ENCODE measurements at places on chromosomes 16 and 17.

GRCh38 chr17:79410681-79411080, 200.2 kb downstream of the RBFOX3 start:
- DNase-seq = no peak

DNA sequence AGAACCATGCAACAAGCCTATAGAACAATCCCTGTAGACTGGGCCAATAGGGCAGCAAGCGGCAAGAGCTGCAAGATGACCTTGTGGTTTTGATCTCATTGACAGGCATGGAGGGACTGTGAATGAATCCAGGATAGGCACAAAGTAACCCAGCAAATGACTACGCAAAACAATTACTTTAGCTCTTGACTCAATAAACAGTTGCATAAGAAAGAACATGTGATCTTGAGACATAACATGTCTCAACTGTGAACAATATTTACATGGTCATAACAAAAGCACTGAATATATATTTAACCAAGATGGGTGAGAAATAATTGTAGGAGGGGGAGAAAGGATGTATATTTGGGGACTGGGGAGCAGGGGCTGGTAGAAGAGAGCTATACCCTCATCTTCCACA, 313.7 kb upstream of the CDH5 start:
- DNase-seq = no peak

- no peak for DNase-seq
These were observed 32.4 kb downstream of the DCAKD start for GRCh38 chr17:45018848-45019711.

DNA sequence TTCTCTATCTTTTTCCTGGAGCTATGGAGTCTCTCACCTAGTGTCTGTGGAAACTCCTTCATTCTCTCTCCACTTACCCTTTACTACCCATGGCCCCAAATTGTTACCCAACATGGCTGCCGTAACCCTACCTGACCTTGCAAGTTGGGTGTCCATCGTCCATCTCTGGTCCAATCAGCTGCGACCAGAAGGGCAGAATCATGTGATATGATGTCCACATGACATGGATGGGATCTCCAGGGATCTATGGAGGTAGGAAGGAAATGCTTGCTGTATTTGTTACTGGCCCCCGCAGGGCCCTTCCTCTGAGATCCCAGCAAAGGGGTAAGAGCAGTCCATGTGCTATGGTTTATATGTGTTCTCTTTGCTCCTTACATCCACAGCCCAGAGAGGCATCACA, 8.0 kb upstream of the DRC7 start:
- DNase-seq = peak; percentile 40

GRCh38 chr17:19791918-19792550, 43.9 kb upstream of the ALDH3A1 start:
- DNase-seq = no peak

DNA sequence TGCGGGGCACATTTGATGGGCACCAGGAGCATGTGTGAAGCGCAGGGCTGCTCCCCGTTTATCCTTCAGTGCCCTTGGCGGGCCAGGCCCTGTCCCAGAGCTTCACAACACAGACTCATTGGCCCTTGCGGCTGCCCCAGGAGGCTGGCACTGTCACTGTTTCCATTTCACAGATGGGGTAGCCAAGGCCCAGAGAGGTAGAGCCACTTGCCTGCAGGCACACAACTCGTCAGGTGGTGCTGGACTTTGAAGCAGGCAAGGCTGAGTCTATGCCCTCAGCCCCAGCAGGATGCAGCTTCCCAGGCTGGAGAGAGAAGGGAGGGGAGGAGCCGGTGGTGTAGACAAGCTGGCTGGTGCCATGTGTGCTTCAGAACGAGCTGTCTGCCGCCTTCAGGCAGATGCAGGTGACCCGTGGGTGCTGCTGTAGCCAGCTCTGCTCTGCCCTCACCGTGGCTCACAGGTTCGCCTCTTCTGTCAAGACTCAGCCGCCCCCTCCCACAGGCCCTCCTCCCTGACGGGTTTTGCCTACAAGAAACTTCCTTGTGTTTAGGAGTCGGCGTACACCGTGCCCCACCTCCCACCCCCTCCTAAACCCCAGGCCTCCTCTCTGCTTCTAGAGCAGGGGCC, 232.3 kb upstream of the CIBAR2 start:
- DNase-seq = no peak

DNA sequence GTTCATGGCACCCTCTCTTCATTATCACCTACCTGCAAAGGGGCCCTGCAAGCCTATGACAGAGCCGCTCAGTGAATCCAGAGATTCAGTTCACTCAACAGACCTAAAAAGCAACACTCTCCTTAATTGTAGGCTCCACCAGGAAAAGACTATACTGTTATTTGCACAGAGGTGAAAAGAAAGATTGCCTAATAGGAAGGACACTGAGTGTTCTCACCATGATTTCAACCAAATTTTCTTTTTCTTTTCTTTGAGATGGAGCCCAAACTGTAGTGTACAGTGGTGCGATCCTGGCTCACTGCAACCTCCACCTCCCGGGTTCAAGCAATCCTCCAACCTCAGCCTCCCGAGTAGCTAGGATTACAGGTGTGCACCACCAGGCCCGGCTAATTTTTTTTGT, 104.5 kb downstream of the PARN start:
- DNase-seq = no peak

GRCh38 chr17:7224661-7225111, 4.9 kb downstream of the ACADVL start:
- DNase-seq = no peak

- DNase-seq = no peak
These were observed 5.0 kb upstream of the NPRL3 start for GRCh38 chr16:143456-143855.

GRCh38 chr16:2473999-2474876, 689 bp upstream of the TBC1D24 start:
- DNase-seq = no peak

DNA sequence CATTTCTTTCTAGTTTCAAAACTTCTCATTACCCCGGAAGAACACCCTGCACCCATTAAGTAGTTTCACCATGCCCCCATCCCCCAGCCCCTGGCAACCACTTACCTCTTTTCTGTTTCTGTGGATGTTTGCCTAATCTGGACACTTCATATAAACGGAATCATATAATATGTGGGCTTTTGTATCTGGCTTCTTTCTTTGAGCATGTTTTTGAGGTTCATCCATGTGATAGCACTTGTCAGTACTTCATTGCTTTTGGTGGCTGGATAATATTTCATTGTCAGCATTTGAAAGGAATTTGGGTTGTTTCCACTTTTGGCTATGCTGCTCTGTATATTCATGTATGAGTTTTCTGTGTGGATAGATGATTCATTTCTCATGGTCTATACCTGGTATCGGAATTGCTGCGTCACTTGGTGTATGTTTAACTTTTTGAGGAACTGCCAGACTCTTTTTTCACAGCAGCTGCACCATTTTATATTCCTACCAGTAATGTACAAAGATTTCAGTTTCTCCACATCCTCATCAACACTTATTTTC, 30.0 kb upstream of the SLC5A10 start:
- no peak for DNase-seq

- DNase-seq = no peak
These were observed 20.9 kb downstream of the HSD11B2 start for GRCh38 chr16:67451704-67452435.

GRCh38 chr16:88610080-88610479, 28.3 kb upstream of the IL17C start:
- no peak for DNase-seq

GRCh38 chr16:88932929-88933328, 44.1 kb downstream of the CBFA2T3 start:
- DNase-seq = no peak

DNA sequence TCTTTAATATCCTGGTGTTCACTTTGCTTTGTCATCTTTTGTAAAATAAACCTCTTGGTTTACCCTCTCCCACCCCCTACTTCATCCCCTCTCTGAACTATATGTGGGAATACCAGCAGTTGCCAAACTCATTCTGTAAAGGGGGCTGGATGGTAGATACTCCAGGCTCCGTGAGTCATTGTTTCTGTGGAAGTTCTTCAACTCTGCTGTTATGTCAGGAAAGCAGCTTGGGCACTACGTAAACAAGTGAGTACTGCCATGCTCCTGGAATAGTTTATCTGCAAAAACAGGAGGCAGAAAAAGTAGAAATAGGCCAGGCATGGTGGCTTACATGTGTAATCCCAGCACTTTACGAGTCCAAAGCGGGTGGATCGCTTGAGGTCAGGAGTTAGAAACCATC, 17.6 kb downstream of the MVP start:
- DNase-seq = no peak

- no peak for DNase-seq
These were observed 27.8 kb downstream of the PLXDC1 start for GRCh38 chr17:39123627-39124026.

DNA sequence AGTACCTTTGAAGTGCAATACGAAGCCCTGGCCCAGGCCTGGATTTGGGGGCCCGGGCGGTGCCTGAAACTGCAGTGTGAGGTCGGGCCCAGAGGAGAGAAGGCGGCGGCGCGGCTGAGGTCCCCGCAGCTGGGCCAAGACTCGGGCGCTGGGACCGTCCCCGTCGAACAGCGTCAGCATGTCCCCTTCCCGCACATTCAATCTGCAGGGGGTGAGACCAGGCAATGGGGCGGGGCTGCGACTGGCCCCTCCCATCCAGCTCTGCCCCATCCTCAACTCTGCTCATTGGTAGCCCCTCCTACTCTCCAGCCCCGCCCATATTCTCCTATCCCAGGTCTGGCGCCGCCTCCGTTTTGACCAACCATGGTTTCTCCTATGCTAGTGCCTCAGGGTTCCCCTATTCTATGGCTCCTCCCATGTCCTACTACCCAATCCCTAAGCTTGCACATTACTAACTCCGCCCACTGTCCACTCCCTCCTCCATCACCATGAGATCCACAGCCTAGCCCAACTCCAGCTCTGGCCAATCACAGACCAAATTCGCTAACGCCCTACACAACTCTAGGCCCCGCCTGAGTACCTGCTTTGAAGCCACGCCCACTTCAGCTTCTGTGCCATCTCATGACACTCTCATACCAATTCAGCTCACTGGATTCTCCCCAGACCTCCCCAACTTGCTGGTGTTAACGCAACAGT, 14.4 kb upstream of the CDIPT start:
- peak; percentile 65 for DNase-seq

GRCh38 chr16:79089735-79090284, 510.7 kb downstream of the MAF start:
- DNase-seq = no peak

- DNase-seq = peak; percentile 62
These were observed 3.5 kb upstream of the UBALD2 start for GRCh38 chr17:76261421-76262215.

DNA sequence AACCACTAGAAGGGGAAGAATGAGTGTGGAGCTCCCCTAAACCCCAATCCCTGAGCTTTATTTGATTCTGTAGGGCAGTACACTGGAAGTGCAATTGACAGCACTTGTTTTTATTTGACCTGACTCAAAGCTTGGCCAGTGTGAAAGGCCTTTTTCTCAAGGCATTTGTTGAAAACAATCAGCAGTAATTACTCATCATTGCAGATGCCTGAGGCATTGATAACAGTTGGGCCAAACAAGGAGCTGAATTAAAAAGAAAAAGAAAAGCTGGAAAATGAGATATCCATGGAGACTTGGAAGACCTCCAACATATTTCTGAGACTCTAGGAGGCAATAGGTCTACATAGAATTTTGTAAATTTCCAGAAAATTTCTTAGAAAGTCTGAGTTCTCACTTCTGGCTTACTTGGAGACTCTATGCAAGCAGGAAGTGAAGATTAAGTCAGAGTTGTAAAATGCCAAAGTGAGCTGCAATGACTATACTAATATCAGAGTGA, 200.8 kb upstream of the KCNJ16 start:
- no peak for DNase-seq

GRCh38 chr17:81967244-81967532, 6.2 kb upstream of the NOTUM start:
- no peak for DNase-seq

DNA sequence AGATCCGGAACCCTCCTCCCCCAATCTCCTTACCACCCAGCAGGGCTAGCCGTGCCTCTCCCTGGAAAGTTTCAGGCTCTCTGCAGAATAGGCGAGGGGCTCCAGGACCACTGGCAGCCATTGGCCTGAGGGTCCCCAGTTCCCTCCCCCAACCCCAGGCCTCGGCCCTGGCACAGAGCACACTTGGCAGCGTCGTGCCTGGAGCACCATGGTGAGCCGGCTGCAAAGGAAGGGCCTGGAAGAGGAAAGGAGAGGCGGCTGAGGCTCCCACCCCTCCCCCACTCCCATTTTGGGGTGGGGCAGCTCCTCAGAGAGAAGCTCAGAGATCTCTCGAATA, 369 bp upstream of the BTBD17 start:
- DNase-seq = no peak

DNA sequence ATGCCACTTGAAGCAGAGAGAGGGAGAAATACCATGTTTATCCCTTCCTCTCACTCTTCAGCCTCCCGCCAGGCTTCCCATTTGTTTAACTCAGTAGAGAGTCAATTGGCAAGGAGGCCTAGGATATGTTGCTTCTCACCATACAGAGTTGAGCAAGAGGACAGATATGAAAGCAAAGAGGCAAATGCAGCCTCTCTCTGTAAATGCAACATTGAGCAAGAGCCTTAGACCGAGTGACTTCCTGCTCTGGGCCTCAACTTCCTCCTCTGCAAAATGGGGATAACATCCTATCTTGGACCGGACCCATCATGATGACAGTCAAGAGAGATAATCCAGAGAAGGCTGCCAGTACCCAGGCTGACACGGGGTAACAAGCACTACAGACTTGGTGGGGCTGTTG, 36.8 kb downstream of the SOCS1 start:
- DNase-seq = no peak

DNA sequence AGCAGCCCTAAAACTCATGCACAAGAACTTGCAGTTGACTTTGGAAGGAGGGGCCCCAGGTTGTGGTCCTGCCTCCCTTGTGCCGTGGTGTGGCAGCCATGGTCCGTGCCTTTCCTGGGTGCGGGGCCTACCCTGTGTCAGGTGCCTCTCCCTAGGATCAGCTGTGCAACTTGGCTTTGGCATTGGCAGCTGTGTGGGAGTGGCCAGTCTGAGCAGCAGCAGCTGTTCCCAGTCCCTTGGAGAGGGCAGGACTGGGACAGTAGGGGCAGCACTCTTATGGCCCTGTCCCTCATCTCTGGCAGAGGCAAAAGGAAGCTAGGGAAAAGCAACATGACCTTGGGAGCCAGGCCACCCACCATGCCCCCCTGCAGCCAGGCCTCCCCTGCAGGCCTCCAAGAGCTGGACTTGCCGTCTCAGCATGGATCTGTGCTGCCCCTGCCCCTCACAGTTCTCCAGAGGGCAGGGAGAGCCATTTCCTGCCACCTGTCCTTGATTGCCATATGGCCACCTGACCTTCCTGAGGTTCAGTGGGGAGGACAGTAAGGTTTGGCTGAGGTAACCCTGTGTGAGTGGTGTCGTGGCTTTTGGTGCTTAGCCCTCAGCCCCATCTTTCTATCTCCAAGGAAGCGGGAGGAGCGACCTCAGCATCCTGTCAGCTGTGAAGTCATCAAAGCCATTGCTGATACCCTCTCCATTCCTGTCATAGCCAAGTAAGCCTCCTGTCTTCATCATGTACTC, 15.5 kb upstream of the NFATC3 start:
- DNase-seq = no peak

GRCh38 chr16:57754354-57755060, 18.9 kb downstream of the KATNB1 start:
- DNase-seq = no peak

- no peak for DNase-seq
These were observed 3.6 kb upstream of the TMIGD1 start for GRCh38 chr17:30337393-30337999.

- no peak for DNase-seq
These were observed 11.5 kb upstream of the TPPP3 start for GRCh38 chr16:67404740-67405226.

- DNase-seq = no peak
These were observed 559 bp downstream of the ITGAM start for GRCh38 chr16:31260136-31260931.

- peak; percentile 21 for DNase-seq
These were observed 17.7 kb downstream of the BCL7C start for GRCh38 chr16:30875871-30876801.
